ENCODE measurements at places on chromosomes 11 and 22. TPM values are rescaled to one million over a fixed set of nuclear protein-coding genes. Genes with fewer than 3 reads are reported as not detected.

GRCh38 chr22:47259990-47260389 is 497.5 kb downstream of the TBC1D22A start:
- peaks cover 14% of the 10 kb centered on the region for H3K27me3 ChIP-seq
- no peak overlapping the region for H3K4me3 ChIP-seq
- H3K27ac ChIP-seq = no peak overlapping the region
- H3K4me1 ChIP-seq = no peaks in the 10 kb centered on the region
- no peaks in the 10 kb centered on the region for H3K36me3 ChIP-seq

- H3K36me3 ChIP-seq = no peaks in the 10 kb centered on the region
- DNase-seq = no peak
- no peak overlapping the region for H3K27ac ChIP-seq
- no peaks in the 10 kb centered on the region for H3K27me3 ChIP-seq
- no peak overlapping the region for H3K4me3 ChIP-seq
Observed at GRCh38 chr11:59676205-59676604, 7.4 kb upstream of the PATL1 start.

GRCh38 chr22:27572278-27572666 is 229.3 kb downstream of the MN1 start:
- no peak overlapping the region for H3K4me3 ChIP-seq
- peaks cover 2% of the 10 kb centered on the region for H3K4me1 ChIP-seq
- no peak overlapping the region for H3K27ac ChIP-seq
- H3K36me3 ChIP-seq = no peaks in the 10 kb centered on the region

DNA sequence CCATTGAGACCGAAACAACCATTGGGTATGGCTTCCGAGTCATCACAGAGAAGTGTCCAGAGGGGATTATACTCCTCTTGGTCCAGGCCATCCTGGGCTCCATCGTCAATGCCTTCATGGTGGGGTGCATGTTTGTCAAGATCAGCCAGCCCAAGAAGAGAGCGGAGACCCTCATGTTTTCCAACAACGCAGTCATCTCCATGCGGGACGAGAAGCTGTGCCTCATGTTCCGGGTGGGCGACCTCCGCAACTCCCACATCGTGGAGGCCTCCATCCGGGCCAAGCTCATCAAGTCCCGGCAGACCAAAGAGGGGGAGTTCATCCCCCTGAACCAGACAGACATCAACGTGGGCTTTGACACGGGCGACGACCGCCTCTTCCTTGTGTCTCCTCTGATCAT is 20.5 kb downstream of the KCNJ5 start:
- no peaks in the 10 kb centered on the region for H3K27me3 ChIP-seq
- H3K4me3 ChIP-seq = no peak overlapping the region
- no peak overlapping the region for H3K27ac ChIP-seq
- H3K36me3 ChIP-seq = no peaks in the 10 kb centered on the region

DNA sequence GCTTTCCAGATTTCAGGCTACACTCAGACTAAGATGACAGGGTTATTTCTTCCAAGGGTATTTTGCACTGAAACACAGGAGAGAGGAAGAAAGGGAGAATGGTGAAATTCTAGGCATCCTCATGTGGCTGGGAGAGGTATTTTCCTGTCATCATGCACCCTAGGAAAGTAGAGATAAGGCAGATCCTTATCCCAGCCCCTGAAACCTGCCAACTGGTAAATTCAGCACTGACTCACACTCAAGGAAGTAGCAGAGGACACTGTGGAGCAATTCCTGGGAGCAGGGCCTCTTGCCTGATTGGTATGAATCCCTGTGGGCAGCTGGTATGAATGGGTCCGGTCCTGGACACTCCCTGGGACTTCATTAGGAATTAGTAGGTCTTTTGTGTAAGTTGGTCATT is 37.6 kb upstream of the SLC5A1 start:
- no peaks in the 10 kb centered on the region for H3K4me1 ChIP-seq
- no peak overlapping the region for H3K27ac ChIP-seq
- H3K36me3 ChIP-seq = no peaks in the 10 kb centered on the region
- no peak for DNase-seq
- no peaks in the 10 kb centered on the region for H3K27me3 ChIP-seq

DNA sequence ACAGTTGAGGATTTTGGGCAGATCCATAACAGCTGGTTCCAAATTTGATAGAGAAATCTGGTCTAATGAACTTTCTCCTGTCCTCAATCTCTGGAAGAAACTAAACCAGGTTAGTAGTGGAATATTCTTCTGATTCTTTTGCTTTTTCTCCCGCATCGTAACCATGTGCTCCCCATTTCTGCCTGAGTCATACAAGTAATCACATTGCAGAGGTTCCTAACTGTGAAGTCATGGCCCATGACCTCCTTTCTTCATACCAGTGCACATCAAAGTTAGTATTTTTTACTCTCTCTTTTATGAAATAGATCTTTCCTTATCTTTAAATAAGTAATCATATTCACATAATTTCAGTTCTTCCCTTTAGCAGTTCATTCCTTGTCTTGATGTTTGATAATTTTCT is 249.0 kb downstream of the DYNC2H1 start:
- DNase-seq = no peak
- H3K4me3 ChIP-seq = no peak overlapping the region
- no peaks in the 10 kb centered on the region for H3K27me3 ChIP-seq
- H3K27ac ChIP-seq = no peak overlapping the region

DNA sequence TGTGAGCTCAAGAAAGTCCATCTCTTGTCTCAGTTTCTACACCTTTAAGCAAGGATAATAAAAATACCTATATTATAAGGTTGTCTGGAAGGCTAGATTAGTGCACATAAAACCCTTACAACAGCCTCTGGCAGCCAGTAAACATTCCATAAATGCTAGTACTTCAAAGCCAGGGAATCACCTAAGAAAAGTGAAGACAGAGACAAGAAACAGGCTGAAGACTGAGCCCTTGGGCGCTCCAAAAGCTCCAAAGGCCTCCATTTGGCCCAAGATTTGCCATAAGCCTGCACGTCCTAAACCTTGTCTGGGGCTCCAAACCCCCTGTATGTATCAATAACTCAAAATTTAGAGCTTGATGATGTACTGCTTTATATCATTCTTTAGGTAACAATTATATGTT is 52.2 kb upstream of the AKIP1 start:
- H3K4me3 ChIP-seq = no peak overlapping the region
- H3K36me3 ChIP-seq = no peaks in the 10 kb centered on the region
- DNase-seq = no peak
- H3K27ac ChIP-seq = no peak overlapping the region

GRCh38 chr22:32714458-32715430 is 86.8 kb upstream of the TIMP3 start:
- H3K4me1 ChIP-seq = peaks cover 16% of the 10 kb centered on the region
- no peaks in the 10 kb centered on the region for H3K27me3 ChIP-seq
- no peak for DNase-seq
- H3K36me3 ChIP-seq = no peaks in the 10 kb centered on the region
- H3K4me3 ChIP-seq = no peak overlapping the region

Gene APOA1
- 1.2 TPM for total RNA-seq

Gene ISX
- not detected for total RNA-seq

Gene APOL6
- 3.1 TPM for total RNA-seq

Gene SYCE3
- not detected for total RNA-seq

Gene PHETA2
- 7.1 TPM for total RNA-seq
